T47D (cell line): ENCODE measurements at places on chromosomes 3 and 15.

DNA sequence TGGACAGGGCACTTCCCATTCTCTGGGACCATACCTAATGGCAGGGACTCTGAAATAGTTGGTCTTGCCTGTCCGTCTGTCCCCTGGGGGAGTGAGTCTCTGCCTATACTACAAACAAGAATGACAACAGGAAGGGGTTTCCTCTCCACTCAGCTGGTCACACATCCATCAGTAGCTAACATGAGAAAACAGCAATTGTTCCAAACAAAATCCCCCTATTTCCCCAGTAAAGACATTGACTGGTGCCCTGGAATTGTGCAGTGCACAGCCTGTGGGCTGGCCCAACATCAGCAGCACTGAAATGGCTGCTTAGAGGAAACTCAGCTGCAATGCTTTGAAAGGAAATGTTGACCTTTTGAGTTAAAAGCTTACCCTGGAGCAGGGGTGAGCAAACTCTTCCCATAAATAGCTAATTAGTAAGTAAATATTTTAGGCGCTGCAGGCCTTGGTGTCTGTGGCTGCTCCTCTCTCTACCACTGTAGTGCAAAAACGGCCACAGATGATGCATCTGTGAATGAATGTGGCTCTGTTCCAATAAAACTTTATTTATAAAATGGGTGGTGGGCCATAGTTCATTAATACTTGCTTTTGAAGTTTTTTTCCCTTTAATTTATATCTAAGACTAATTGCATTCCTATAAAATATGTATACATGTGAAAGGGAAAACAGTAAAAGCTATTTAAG is 174.3 kb downstream of the KLF13 start:
- DNase-seq: no peak

GRCh38 chr15:70361891-70362290 is 264.2 kb upstream of the TLE3 start:
- no peak for DNase-seq

DNA sequence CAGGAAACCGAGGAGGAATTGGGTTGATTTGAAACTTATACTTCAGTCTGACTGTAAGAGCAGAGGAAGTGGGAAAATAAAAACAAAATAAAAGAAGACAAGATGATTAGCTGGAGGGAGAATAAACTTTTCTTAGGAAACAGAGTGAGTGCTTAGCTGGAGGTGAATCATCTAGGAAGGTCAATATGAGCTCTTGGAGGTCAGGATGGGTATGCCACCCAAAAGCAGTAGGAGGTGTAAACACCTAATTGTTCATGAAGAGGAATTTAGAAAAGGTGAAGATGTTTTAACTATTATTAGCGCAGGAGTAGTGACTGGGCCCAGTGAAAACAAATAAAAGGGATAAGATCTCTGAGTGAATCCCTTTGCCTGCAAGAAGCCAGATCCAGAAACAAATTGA is 39.9 kb upstream of the ARL14 start:
- no peak for DNase-seq

DNA sequence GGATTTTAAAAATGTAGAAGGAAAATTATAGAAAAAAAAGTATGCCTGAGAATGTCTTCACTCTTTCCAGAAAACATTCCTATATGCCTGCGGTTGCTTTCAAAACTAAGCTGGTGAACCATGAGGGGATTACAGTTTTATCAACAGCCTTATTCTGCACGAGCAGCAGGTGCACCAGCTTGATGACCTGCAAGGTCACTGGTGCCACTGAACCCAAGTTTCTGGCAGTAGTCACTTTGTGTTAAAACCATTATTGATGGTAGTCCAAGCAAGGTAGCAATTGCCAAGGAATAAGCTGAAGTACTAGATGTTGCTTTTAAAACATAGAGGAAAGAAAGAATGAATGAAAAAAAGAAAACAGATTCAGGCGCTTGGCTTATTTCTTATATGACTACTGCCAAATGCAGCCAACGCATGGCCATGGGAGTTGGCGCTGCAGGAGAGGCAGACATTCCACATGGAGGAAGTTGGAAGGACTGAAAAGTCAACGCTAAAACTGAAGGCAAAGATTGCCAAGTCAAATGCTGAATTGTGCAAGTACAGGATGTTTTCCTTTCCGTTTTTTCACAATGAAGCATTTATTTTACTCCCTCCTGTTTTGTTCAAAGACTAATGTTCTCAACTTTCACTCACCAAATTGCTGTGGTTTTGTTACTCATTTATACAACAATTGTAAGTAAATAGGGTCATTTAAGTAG is 601.4 kb downstream of the CADM2 start:
- DNase-seq: no peak

DNA sequence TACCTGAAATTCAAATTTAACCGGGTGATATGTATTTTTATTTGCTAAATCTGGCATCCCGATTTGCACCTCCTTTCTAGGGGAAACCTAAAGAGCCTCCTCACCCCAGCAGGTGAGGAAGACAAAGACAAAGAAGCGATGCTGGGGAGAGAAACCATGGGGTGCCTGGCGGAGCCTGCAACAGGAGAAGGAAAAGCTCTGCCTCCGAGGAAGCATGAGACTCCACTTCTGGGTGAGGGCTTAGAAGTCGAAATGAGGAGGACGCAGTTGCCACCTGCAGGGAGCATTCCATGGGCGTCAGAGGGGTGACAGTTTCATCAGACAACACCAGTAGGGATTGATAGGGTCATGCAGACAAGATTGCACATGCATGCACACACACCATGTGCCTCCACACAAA is 30.5 kb upstream of the LYZL4 start:
- DNase-seq: no peak
